M059J (cell line): ENCODE measurements at places on chromosomes 6 and 20. TPM values are rescaled to one million over a fixed set of nuclear protein-coding genes. Genes with fewer than 3 reads are reported as not detected.

Gene RTN4IP1
- 13.3 and 20.8 TPM in 2 replicates for total RNA-seq

Gene SNPH
- 4.0 and 9.9 TPM in 2 replicates for total RNA-seq

Gene ARHGAP40
- 0.64 TPM in 1 of 2 replicates, not detected in the other for total RNA-seq

Gene ZSCAN23
- total RNA-seq: 8.2 and 16.2 TPM in 2 replicates

Gene EDN1
- 12.5 and 16.4 TPM in 2 replicates for total RNA-seq

Gene DOK5
- not detected in 2 replicates for total RNA-seq

Gene NOL4L
- 10.3 and 14.2 TPM in 2 replicates for total RNA-seq

Gene SLA2
- 0.02 TPM in 1 of 2 replicates, not detected in the other for total RNA-seq

Gene SNRPB
- 850 and 1,048 TPM in 2 replicates for total RNA-seq

Gene NNAT
- total RNA-seq: not detected in 2 replicates

Gene BPI
- 0.91 and 1.5 TPM in 2 replicates for total RNA-seq

Gene HSPA1L
- 0.30 and 2.5 TPM in 2 replicates for total RNA-seq

Gene WFDC2
- total RNA-seq: not detected in 2 replicates

Gene RAET1L
- 0.42 TPM in 1 of 2 replicates, not detected in the other for total RNA-seq

Gene REM1
- total RNA-seq: not detected in 2 replicates

Gene OGFR
- total RNA-seq: 62.0 and 117 TPM in 2 replicates

Gene ABHD16B
- total RNA-seq: not detected in 2 replicates

Gene ASIP
- not detected in 2 replicates for total RNA-seq

Gene FAM210B
- total RNA-seq: 13.3 and 20.0 TPM in 2 replicates

Gene NR2E1
- 0.37 and 1.2 TPM in 2 replicates for total RNA-seq

Gene KCNK5
- total RNA-seq: not detected in 2 replicates

Gene SIRPD
- not detected in 2 replicates for total RNA-seq

Gene TBXT
- total RNA-seq: not detected in 2 replicates

Gene SLC22A16
- 0.42 TPM in 1 of 2 replicates, not detected in the other for total RNA-seq

Gene ENTPD6
- total RNA-seq: 57.9 and 67.9 TPM in 2 replicates

Gene EPM2A
- 5.7 and 10.0 TPM in 2 replicates for total RNA-seq

Gene SLC17A2
- not detected in 2 replicates for total RNA-seq

Gene BEND6
- 16.3 and 21.4 TPM in 2 replicates for total RNA-seq

Gene ESR1
- total RNA-seq: 0.07 TPM in 1 of 2 replicates, not detected in the other

Gene PDYN
- not detected in 2 replicates for total RNA-seq

Gene PKIB
- total RNA-seq: 4.2 and 4.4 TPM in 2 replicates

Gene SNRNP48
- 18.8 and 25.4 TPM in 2 replicates for total RNA-seq

Gene DEF6
- 0.44 and 0.57 TPM in 2 replicates for total RNA-seq

Gene POU5F1
- total RNA-seq: 0.39 TPM in 1 of 2 replicates, not detected in the other

Gene RAB44
- not detected in 2 replicates for total RNA-seq

Gene LY6G6F
- not detected in 2 replicates for total RNA-seq

Gene TRERF1
- 6.2 and 8.5 TPM in 2 replicates for total RNA-seq

Gene SLC17A9
- total RNA-seq: not detected in 2 replicates

Gene FAM217B
- 6.3 and 7.3 TPM in 2 replicates for total RNA-seq

Gene SH3BGRL2
- total RNA-seq: 6.4 and 9.8 TPM in 2 replicates

Gene PKHD1
- total RNA-seq: 0.02 TPM in 1 of 2 replicates, not detected in the other

Gene DDX43
- not detected in 2 replicates for total RNA-seq

Gene CPXM1
- 0.15 and 0.42 TPM in 2 replicates for total RNA-seq

Gene NUDT3
- total RNA-seq: 11.8 and 18.3 TPM in 2 replicates

Gene SLC13A3
- not detected in 2 replicates for total RNA-seq
